ENCODE measurements at places on chromosomes 3 and 15.

DNA sequence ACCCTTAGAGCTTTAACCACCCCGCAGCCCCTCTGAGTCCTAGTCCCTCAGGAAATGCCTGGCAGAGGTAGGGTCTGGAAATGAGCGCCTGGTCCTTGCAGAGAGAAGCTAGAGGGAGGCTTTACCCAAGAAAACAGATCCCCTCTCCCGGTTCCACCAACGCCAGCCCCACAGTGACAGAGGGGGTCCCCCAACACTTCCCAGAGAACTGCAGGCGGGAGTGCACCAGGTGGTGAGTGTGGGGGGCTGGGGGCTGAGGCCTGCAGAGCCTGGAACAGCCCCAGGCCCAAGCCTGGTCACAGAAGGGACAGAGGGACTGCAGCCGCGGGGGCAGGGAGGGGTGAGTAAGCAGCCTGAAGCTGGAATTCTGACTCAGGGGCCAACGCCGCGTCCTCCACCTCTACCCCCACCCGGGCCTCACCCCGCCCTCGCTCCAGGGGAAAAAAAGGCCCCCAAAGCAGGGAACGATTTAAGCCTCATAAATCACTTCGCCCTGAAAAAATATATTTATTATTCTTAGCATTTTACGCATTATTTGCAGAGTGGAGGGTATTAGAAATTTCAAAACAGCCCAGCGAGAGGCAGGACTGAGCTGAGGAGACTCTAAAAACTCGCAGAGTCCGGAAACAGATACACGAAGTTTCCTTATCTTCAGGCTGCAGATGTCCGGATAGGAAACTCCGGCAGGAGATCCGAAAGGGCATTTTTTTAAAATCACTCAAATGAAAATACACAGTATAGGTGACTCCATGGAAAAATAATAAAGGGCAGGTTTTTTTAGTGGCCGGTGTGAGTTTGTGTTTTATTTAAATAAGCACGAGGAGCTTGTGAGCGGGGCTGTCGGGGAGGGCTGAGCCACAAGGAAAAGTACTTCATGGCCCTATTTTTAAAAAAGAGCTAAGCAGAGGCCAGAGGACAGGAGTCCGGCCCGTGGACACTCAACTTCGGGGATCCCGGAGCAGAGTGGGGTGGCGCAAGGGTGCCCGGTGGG, 10.0 kb downstream of the GATA2 start:
- H3K4me1 ChIP-seq: peaks cover 16% of the 10 kb centered on the region
- no peak for DNase-seq
- peaks cover 5% of the 10 kb centered on the region for H3K36me3 ChIP-seq
- H3K27me3 ChIP-seq: peaks cover 100% of the 10 kb centered on the region
- peak overlapping the region; percentile 64 for H3K4me3 ChIP-seq

DNA sequence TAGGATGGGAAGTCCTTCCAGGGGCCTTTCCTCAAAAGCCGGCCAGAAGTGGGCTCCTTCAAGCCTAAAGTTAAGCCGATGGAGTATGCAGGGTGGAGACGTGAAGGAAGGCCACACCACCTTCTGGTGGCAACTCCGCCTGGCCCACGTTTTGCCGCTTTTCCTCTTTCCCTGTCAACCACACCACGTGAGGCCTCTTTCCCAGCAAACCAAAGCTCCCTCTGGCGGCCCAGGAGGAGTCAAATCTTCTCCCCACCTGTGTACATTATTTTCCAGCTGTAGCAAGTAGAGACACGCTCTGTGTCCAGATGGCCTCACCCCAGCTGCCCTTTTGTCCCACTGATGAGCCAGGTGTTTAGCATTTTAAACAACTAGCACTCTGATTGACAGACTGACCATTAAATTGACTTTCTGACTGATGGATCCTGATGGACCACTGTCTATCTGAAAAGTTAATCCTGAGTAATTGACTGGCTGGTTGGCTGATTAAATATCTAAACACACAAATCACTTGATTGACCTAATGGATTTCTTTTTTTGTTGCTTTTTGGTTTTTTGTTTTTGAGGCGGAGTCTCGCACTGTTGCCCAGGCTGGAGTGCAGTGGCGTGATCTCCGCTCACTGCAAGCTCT, 59.6 kb upstream of the ZBTB38 start:
- H3K4me3 ChIP-seq: no peak overlapping the region
- H3K4me1 ChIP-seq: peaks cover 47% of the 10 kb centered on the region
- no peak for DNase-seq
- H3K36me3 ChIP-seq: peaks cover 11% of the 10 kb centered on the region

DNA sequence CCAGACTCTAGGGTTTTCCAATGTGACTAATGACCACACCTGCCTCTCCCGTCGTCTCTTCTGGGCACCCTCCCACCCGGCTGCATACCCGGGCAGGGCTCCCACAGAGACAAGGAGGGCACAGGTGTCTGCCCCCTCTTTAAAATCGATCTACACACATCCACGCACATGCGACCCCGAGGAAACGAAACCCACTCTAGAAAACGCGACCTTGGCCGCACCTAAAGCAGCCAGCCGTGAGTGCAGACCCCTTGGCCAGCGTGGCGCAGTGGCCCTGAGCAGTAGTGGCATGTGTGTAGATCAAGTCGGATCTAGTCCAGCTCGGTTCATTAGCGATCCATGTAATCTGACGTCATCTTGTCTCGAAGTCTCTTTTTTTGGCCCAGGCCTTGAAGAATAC, 151.8 kb downstream of the NSMCE3 start:
- H3K27me3 ChIP-seq: peaks cover 25% of the 10 kb centered on the region
- H3K36me3 ChIP-seq: peaks cover 7% of the 10 kb centered on the region
- H3K4me1 ChIP-seq: peaks cover 7% of the 10 kb centered on the region
- no peak overlapping the region for H3K27ac ChIP-seq
- H3K4me3 ChIP-seq: no peak overlapping the region

DNA sequence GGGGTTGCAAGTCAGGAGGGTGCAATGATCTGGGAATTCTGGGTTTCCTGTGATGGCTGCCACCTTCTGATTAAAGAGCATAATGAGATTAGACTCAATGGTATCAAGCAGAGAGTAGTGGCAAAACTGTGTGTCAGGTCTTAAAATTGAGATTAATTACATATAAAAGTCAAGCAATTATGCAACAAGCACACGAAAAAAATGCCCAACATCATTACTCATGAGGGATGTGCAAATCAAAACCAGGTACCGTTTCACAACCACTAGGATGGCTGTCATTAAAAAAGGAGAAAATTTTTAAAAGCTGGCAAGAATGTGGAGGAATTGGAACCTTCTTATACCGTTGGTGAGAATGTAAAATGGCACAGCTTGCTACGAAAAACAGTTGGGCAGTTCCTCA, 205.0 kb downstream of the OSBPL10 start:
- no peak overlapping the region for H3K4me3 ChIP-seq
- H3K36me3 ChIP-seq: no peaks in the 10 kb centered on the region
- no peaks in the 10 kb centered on the region for H3K4me1 ChIP-seq
- H3K27me3 ChIP-seq: peaks cover 27% of the 10 kb centered on the region

GRCh38 chr3:48830715-48831114, 17.0 kb downstream of the PRKAR2A start:
- peaks cover 8% of the 10 kb centered on the region for H3K36me3 ChIP-seq
- no peak overlapping the region for H3K27ac ChIP-seq
- H3K4me3 ChIP-seq: no peak overlapping the region
- DNase-seq: no peak
- H3K4me1 ChIP-seq: peaks cover 9% of the 10 kb centered on the region

DNA sequence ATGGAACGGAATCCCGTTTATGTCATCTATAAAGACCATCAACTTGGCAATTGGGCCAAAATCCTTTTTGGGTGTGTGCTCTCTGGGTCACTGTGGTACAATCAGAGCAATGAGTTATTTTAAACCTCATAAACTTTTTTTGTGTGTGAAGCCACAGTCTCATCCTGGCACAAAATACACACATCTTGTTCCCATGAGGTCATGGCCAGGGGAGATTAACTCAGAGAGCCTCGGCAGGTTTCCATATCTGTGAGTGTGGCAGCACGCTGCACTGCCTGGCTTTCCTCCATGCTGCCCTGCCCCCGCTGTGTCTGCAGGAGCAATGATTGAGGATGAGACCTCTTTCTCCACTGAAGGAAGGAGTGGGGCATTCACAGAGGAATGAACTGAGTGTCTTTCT, 54.0 kb upstream of the DLG1 start:
- H3K4me3 ChIP-seq: no peak overlapping the region
- no peaks in the 10 kb centered on the region for H3K36me3 ChIP-seq
- H3K4me1 ChIP-seq: peaks cover 2% of the 10 kb centered on the region

- no peak for DNase-seq
- H3K36me3 ChIP-seq: no peaks in the 10 kb centered on the region
- no peak overlapping the region for H3K27ac ChIP-seq
- H3K4me1 ChIP-seq: no peaks in the 10 kb centered on the region
- peaks cover 59% of the 10 kb centered on the region for H3K27me3 ChIP-seq
- H3K4me3 ChIP-seq: no peak overlapping the region
Measured at GRCh38 chr15:70775160-70775559, 11.8 kb upstream of the UACA start.

- no peaks in the 10 kb centered on the region for H3K27me3 ChIP-seq
- no peaks in the 10 kb centered on the region for H3K4me1 ChIP-seq
- H3K36me3 ChIP-seq: no peaks in the 10 kb centered on the region
- no peak overlapping the region for H3K27ac ChIP-seq
Measured at GRCh38 chr3:85159376-85159775, 200.6 kb downstream of the CADM2 start.

DNA sequence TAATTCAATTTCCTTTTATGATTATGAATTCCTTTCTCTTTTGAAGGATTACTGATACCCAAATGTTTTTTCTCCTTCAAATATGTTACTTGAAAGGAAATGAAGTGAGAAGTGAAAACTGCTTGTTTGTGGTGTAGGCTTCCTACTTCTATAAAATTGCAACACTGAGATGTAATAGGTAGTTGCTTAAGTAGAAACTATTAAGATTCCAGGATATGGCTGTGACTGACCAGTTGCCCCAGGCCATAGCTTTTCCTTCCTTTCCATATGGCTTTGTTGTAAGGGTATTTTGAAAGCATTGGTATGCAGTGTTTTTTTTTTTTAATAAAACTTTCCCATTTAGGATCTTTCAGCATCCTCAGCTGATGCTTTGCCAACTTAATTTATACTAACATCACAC, 28.5 kb downstream of the DNAJC13 start:
- H3K27ac ChIP-seq: no peak overlapping the region
- H3K4me1 ChIP-seq: peaks cover 15% of the 10 kb centered on the region
- DNase-seq: no peak
- H3K27me3 ChIP-seq: no peaks in the 10 kb centered on the region

GRCh38 chr3:47347217-47347801, 33.5 kb upstream of the PTPN23 start:
- H3K27me3 ChIP-seq: no peaks in the 10 kb centered on the region
- H3K4me3 ChIP-seq: no peak overlapping the region
- H3K36me3 ChIP-seq: peaks cover 15% of the 10 kb centered on the region
- no peaks in the 10 kb centered on the region for H3K4me1 ChIP-seq

GRCh38 chr15:52397118-52397517, 101.5 kb upstream of the MYO5C start:
- DNase-seq: no peak
- no peak overlapping the region for H3K4me3 ChIP-seq
- no peaks in the 10 kb centered on the region for H3K4me1 ChIP-seq
- peaks cover 5% of the 10 kb centered on the region for H3K36me3 ChIP-seq
- no peak overlapping the region for H3K27ac ChIP-seq

GRCh38 chr3:158961911-158962310, 160.1 kb downstream of the MFSD1 start:
- H3K36me3 ChIP-seq: no peaks in the 10 kb centered on the region
- H3K27ac ChIP-seq: no peak overlapping the region
- H3K4me3 ChIP-seq: no peak overlapping the region
- DNase-seq: no peak
- no peaks in the 10 kb centered on the region for H3K27me3 ChIP-seq
- H3K4me1 ChIP-seq: no peaks in the 10 kb centered on the region

DNA sequence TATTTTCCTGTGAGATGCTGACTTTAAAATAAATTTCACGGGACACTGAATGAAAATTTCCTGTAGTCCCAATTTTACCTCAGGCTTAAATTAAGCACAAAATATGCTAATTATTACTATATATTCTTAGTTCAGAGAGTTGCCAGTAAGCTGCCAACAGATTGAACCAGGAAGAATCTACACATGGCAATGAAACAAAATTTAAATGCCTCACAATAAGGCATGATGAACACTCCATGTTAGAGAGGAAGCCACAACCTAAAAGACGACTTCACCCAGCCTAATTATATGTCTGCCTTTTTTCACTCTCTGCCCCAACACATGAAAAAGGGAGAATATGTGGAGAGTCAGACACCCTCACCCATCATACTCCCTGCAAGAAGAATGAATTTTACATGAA, 39.7 kb downstream of the DNAAF4 start:
- H3K36me3 ChIP-seq: no peaks in the 10 kb centered on the region
- H3K4me3 ChIP-seq: no peak overlapping the region
- H3K27me3 ChIP-seq: peaks cover 11% of the 10 kb centered on the region
- no peak overlapping the region for H3K27ac ChIP-seq
- no peak for DNase-seq

GRCh38 chr15:62603742-62604141, 438.7 kb upstream of the C2CD4B start:
- DNase-seq: no peak
- no peaks in the 10 kb centered on the region for H3K36me3 ChIP-seq
- H3K4me1 ChIP-seq: no peaks in the 10 kb centered on the region
- no peak overlapping the region for H3K4me3 ChIP-seq
- no peak overlapping the region for H3K27ac ChIP-seq

DNA sequence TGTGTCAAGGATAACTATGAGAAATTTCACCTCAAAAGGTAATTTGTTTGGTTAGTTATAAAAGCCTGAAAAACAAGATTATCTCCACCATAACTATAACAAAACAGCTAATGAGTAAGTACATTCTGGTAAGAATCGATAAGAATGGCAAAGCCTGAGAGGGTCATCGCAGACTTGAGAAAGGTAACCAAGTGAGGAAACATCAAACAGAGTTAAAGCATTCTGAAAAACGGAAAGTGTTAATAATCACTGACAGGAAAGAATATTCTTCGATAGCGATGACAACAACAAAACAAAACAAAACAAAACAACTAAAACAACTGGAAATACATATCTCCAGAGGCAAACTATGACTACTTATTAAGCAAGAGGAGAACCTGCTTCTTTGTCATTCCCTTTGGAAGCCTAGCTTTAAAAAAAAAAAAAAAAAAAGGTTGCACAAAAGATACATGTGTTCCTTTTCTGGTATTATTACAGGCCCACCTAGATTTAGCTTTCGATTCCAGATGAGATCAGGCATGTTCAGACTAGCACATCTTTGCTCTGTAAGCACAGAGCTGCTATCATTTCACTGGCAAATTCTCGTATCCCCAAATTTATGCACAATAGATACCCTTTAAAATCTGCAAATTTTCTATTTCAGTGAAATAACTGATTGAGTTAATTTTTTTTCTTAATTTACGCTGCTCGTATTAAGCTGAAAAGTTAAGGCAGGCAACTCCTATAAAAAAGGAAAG, 155.6 kb downstream of the TIGIT start:
- no peaks in the 10 kb centered on the region for H3K36me3 ChIP-seq
- H3K27ac ChIP-seq: no peak overlapping the region
- no peak for DNase-seq
- H3K4me3 ChIP-seq: no peak overlapping the region
- peaks cover 12% of the 10 kb centered on the region for H3K4me1 ChIP-seq

GRCh38 chr3:168624892-168625448, 529.2 kb upstream of the GOLIM4 start:
- no peak overlapping the region for H3K27ac ChIP-seq
- no peaks in the 10 kb centered on the region for H3K4me1 ChIP-seq
- no peak overlapping the region for H3K4me3 ChIP-seq
- H3K27me3 ChIP-seq: no peaks in the 10 kb centered on the region
- DNase-seq: no peak
- no peaks in the 10 kb centered on the region for H3K36me3 ChIP-seq

- DNase-seq: no peak
- no peaks in the 10 kb centered on the region for H3K36me3 ChIP-seq
- H3K4me1 ChIP-seq: no peaks in the 10 kb centered on the region
- H3K27me3 ChIP-seq: no peaks in the 10 kb centered on the region
- no peak overlapping the region for H3K4me3 ChIP-seq
Measured at GRCh38 chr3:118269537-118270125, 765.0 kb downstream of the IGSF11 start.

GRCh38 chr3:73805435-73805834, 180.7 kb upstream of the PDZRN3 start:
- no peak overlapping the region for H3K4me3 ChIP-seq
- no peaks in the 10 kb centered on the region for H3K27me3 ChIP-seq
- no peaks in the 10 kb centered on the region for H3K4me1 ChIP-seq
- DNase-seq: no peak

Measured in effector memory CD8-positive, alpha-beta T cell (primary cell).